Motor neuron (in vitro differentiated cells): ENCODE measurements at places on chromosomes 6 and 20.
A peak's percentile ranks its signal among the peaks of the same experiment; 100 is the strongest.

- peak; percentile 49 for ATAC-seq
Measured at GRCh38 chr20:31475472-31476293, 595 bp downstream of the REM1 start.

DNA sequence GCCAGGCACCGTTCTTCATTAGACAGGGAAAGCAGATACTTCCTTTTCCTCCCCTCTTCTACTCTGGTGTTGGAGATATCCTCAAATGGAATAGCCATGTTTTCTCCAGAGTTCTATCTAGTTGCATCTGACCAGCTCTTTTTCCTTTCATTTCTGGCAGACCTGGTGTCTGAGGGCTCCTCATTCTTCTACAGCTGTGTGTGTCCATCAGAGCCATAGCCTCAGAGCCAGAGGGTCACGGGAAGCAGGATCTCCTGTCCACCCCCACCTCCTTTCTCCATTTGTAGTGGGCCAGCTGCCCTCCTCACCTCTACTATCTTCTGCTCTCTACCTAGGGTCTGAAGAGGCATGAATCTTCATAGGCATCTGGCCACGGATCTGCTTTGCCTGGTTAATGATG is 57.0 kb downstream of the TSPYL4 start:
- no peak for ATAC-seq

DNA sequence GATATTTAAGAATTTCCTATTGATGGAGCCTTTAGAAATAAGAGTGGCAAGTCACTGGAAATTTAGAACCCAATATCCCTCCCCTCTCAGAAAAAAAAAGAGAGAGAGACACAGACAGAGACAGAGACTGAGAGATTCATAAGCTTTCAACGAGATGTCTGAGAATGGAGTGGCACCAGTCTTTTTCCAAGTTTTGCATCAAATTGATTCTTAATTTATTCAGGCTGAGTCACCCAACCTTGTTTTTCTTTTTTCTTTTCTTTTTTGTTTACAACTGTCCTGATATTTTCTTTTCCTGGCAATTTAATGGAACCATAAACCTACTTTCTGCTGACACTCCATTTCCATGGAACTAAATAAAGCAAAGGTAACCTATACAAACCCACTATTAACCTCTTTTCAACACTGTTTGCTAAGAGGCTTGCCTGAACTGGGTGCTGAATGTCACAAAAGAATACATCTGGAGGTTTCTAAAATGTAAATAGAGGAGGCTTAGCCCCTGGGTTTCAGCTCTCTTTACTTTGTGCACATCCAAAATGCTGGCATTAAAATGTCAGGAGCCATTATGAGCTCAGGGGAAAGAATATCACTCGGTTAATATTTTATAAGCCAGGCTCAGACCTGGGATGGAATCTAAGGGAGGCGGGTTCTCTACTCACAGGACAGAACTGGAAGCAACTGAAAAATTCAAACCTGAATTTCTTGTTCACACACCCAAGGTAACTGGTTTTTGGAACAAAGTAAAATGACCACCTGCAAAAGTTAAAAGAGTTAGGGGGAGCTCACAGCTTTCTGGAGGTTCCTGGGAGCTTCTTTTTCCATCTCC is 100.8 kb downstream of the BFSP1 start:
- ATAC-seq: peak; percentile 27

- no peak for ATAC-seq
Measured at GRCh38 chr6:5506149-5506548, 244.8 kb downstream of the FARS2 start.

DNA sequence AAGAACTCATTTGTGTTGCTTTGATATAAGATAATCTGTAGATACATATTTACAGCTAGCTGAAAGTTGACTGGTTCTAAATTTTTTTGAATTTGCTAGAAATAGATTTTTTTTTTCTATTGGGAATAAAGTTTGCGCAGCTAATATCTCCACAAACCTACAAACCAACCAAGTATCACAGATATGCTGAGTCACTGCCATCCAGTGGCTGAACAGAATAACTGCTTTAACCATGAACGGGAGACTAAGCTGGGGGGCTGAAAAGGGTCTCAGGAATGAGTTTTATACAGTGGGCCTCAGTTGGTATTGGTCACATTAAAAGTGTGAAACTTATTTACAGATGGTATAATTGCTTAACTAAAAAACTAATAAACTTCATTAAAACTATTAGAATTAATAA is 326.7 kb upstream of the CNR1 start:
- no peak for ATAC-seq

- no peak for ATAC-seq
Measured at GRCh38 chr6:145895802-145896201, 68.4 kb downstream of the SHPRH start.

DNA sequence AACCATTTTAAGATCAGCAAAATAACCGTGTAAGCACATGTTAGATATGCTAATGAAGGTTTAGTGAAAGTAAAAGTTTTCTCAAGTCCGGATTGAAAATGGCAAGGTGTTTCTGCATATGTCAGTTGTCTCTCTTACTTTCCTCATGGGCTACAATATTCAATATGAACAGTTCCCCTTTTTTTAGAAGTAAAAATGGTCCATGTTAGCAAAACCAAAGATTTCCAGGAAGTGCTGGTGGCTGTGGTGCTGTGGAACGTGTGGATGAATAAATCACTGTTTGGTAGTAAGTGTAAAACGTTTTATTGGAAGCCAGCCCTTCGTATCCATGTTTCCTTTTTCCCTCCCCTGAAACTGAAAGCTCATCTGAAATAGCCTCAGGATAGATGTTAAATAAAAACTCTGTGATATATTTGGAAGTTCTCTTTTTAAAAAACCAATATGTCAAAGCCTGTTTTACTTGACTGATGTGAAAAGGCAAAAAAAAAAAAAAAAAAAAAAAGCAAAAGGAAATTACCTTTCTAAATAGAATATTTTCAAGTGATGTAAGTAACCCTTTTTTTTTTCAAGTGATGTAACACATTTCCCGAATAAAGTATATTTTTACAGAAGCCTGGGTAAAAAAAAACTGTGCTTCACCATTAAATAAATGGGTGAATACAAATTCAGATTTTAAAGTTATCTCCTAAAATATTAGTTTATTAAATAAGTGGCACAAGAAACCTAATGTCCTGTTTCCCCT is 41.9 kb downstream of the PLEKHG1 start:
- ATAC-seq: no peak

GRCh38 chr6:82216549-82216948 is 31.0 kb downstream of the IBTK start:
- no peak for ATAC-seq

- peak; percentile 86 for ATAC-seq
Measured at GRCh38 chr20:31845300-31845863, at the start of gene FOXS1. TSS of gene FOXS1 (minus strand) at chr20:31845604. CDS start at chr20:31845542, 62 bp downstream.

GRCh38 chr6:79864001-79864400 is 83.4 kb downstream of the ELOVL4 start:
- ATAC-seq: peak; percentile 89

DNA sequence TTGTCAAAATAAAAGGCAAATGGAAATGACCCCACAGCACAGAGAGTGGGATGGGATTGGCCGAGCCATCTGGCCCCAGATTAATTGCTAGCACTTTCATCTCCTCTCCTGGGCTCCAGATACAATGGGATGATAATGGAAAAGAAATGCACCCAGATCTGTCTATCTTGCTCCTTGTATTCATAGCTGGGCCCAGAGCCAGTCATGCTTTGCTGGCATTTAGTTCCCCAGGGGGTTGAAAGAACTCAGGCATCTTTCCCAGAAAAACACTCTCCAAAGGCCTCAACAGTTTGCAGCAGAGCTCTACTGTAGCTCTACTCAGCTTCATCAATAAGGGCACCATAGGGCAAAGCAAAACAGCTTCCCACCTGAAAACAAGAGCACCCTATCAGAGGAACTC is 116.0 kb upstream of the FOXA2 start:
- ATAC-seq: no peak

- no peak for ATAC-seq
Measured at GRCh38 chr6:4801491-4802110, 25.4 kb downstream of the CDYL start.
